ENCODE measurements at places on chromosomes 16 and 17. TPM values are rescaled to one million over a fixed set of nuclear protein-coding genes. Genes with fewer than 3 reads are reported as not detected.

Gene EIF5A
- polyA plus RNA-seq = 41.6 TPM

Gene CPSF4L
- polyA plus RNA-seq = not detected

Gene HBQ1
- polyA plus RNA-seq = 2.3 TPM

Gene SPIRE2
- 0.84 TPM for polyA plus RNA-seq

Gene C17orf50
- polyA plus RNA-seq = not detected

Gene UBFD1
- polyA plus RNA-seq = 19.0 TPM

Gene SLC16A13
- not detected for polyA plus RNA-seq

Gene RPUSD1
- polyA plus RNA-seq = 2.8 TPM
